ENCODE measurements at places on chromosomes 7 and 10.

- DNase-seq = no peak
Observed at GRCh38 chr7:109377076-109377884, 807.6 kb downstream of the DNAJB9 start.

- peak; percentile 48 for DNase-seq
Observed at GRCh38 chr7:19051767-19052375, 65.6 kb downstream of the TWIST1 start.

GRCh38 chr10:44164251-44164956 lies 220.5 kb downstream of the CXCL12 start:
- no peak for DNase-seq

DNA sequence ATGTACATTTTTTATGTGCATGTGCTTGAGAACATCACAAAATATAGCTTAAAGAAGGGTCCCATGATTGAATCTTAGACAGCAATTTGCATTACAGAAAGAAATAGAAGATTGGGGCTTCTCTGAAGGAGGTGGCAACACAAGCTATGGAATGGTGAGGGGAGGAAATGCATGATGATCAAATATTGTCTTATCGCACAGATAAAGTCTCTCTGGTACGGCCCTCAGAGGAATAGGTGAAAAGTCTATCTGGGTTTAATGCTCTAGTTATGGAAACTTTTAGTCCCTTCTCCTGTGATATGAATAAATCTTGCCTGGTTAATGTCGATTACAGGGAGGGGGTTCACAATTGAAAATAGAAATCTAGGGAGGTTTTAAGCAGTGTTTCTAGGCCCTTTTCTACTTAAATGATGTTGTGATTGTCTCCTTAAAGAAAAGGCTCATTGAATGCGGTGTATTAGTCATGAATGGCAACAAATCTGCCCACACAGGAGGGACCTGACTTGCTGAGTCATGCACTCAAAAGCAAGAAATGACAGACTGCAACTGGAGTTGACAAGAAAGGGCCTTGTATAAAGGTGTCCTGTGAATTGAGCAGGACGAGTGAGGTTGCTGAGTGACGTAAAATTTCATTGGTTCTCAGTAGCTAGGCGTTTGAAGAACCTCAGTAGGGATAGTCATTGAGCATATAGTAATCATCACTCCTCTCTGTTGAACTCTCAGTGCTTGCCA lies 133.4 kb upstream of the CSTF2T start:
- no peak for DNase-seq

GRCh38 chr7:10889266-10889898 lies 84.3 kb upstream of the PHF14 start:
- DNase-seq = peak; percentile 51

DNA sequence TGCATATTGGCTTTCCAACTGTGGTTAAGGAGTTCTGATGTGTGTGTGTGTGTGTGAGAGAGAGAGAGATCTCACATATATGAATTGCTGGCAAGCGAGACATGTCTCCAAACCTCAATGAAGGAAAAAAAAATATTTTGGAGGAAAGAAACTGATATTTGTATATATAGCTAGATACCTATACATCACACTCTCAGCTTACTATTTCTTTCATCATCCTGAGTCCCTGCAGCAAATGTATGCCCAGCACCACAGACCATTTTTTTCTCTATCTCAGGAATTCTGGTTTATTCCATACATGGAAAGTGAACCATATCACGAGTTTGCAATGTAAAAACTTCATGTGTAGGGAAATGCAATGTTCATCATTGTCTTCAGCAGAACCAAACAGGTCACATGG lies 68.9 kb downstream of the MTERF1 start:
- DNase-seq = no peak

- DNase-seq = no peak
Observed at GRCh38 chr10:77080361-77081027, 557.1 kb downstream of the KCNMA1 start.

GRCh38 chr7:41334071-41334862 lies 368.6 kb downstream of the INHBA start:
- DNase-seq = no peak

- DNase-seq = no peak
Observed at GRCh38 chr7:32412471-32412870, 77.7 kb downstream of the LSM5 start.

DNA sequence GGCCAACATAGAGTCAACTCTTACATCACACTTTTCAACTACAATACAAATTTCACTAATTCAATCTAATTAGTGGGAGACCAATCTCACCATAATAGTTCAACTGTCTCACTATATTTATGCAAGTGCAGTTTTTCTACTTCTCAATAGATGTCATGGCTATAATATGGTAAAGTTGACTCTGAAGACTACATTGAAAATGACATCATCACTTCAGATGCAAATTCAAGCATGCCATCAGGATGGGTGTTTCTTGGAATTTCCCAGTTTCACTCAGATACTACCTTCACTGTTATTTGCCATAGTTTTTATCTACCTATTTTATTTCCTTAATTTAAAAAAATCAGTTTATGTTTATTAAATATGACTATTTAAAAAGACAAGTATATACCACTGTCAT lies 67.1 kb downstream of the ABLIM1 start:
- DNase-seq = no peak

DNA sequence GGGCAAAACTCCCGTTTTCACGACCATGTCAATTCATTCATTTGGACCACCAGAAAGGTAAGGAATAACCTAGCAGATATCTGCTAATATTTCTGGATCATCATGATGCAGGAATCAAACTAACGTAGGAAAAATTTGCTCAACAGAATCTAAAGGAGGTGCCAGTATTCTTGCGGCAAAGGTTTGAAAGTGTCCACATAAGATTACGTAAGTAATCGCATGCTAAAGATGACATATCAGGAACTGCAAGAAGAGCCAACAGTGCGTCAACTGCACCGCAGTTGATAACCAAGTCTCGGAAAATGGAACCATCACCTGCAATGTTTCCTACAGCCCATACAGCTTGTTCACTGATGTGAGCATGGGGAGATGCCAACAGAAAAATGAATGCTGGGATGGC lies 194.1 kb upstream of the ZNF804B start:
- DNase-seq = no peak

DNA sequence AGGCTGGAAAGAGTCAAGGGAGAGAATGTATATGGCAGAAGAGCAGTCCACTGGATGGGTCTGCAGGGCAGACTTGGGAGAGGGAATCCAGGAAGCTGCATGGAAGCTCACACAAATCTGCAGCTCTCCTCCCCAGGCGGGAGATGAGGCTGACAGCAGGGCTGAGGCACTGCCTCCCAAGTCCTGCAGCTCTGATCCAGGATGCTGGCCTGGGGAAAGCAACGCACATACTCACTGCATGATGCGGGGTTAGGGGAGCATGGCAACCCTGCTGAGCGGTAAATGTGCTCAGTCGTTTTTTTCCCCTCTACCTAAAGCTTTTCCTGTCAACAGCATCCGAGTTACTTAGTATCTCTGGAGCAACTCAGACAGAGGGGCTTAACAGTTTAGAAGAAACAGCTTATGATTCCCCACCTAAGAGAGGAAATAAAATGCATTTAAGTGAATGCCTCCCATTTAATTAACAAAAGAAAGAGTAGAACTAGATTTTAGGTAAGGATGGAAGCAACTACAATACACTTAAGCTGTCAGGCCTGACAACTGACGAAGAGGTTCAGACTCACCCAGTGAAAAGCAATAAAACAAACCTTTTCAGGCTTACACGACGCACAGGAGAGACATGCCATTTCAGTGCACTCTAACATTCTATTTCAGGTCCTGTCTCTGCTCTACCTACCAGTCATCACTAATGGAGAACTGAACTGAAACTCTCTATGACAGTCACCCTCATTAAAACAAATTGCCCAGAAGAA lies 37.0 kb downstream of the CHCHD3 start:
- no peak for DNase-seq

DNA sequence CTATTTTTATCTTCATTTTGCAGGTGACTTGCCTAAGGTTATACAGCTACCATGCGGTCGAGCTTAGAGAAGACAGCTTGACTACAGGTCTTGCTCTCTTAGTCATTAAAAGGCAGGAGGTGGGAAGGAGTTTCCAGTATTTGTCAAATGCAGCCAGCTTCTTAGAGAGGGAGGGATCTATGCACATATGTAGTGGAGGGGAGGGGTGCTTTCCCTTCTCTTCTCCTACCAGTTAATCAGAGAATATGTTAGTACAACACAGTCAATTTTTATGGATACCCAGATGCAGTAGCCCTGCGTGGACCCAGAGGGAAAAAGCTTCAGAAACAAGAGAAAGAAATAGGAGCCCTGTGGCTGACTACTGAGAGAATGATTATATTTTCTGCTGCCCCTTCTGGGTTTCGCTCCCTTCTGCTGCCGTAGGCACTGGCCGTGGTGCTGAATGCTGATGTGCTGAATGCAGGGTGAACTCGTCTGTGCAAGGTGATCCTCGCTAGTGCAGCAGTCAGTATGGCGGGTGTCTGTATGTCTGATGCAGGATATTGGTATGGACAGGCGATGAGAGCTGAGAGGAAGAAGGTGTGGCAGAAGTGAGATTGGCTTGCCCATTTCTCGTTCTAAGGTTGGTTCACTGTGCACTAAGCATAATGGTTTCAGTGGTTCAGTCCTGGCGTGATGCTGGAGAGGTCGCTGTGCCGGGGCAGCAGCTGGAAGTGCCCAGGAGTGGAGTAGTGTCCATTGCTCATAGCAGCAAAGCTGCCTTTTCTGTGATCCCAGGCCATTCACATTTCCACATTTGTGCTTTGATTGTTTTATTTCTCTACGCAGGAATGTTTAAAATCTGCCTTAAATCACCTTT lies 189.2 kb upstream of the PODXL start:
- DNase-seq = peak; percentile 48

DNA sequence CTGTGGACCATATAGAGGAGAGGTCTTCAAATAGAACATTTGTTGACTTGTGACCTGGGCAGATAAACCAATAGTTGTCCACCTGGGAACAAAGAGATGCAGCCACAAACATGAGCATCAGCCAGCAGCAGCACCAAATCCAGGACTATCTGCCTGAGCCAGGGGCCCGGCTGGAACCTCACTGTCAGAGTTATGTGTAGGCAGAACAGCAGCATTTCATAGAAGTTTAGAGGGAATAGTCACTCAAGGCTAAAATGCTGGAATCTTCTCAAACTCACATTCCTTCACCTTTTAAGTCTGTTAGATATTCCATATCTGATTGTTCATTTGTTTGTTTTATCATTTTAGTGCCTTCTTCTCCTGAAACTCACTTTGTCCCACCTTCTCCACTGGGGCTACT lies 72.2 kb upstream of the IL6 start:
- DNase-seq = no peak

- no peak for DNase-seq
Observed at GRCh38 chr10:79239924-79240581, 107.2 kb upstream of the PPIF start.

DNA sequence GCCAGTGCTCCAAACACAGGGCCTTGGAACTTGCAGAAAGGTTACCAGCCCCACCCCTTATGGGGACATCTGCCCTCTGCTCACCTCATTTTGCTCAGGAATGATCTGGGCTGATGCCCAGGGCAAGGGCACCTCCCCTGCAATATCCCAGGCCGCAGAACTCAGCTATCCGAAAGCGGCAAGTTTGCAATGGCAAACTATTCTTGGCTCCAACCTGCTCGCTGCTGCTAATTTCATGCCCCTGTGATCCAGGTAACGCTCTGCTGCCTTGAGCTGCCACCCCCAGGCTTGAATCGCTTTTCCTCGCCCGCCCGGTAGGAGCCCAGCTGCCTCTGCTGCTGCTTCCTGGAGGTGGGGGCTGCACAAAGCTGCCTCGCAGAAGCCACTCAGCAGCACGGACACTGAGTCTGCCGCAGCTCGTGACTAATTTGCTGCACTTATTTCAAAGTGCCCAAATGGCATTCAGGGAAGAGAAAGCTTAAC lies 18.2 kb downstream of the SLC29A3 start:
- DNase-seq = no peak

- DNase-seq = no peak
Observed at GRCh38 chr7:12594122-12594897, 23.8 kb downstream of the SCIN start.

DNA sequence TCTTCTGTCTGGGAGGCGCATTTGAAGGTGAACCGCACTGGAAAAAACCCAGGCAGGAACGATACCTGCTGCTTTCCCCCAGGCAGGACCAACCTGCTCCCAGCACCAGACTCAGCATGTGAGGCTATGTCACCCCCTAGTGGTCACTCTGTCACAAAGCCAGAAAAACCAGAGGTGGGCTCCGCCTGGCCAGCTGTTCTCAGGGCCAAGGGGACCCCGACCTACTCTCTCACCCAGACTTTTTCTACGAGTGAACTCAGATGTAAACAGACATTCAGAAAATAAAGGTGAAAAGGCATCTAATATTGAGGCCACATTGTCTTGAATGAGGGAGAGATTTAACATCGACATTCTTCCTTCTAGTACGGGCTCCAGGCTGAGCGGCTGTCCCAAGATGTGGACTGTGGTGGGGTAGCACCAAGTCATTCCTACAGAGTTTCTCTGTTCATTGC lies 117.3 kb downstream of the PRKAG2 start:
- DNase-seq = peak; percentile 73

DNA sequence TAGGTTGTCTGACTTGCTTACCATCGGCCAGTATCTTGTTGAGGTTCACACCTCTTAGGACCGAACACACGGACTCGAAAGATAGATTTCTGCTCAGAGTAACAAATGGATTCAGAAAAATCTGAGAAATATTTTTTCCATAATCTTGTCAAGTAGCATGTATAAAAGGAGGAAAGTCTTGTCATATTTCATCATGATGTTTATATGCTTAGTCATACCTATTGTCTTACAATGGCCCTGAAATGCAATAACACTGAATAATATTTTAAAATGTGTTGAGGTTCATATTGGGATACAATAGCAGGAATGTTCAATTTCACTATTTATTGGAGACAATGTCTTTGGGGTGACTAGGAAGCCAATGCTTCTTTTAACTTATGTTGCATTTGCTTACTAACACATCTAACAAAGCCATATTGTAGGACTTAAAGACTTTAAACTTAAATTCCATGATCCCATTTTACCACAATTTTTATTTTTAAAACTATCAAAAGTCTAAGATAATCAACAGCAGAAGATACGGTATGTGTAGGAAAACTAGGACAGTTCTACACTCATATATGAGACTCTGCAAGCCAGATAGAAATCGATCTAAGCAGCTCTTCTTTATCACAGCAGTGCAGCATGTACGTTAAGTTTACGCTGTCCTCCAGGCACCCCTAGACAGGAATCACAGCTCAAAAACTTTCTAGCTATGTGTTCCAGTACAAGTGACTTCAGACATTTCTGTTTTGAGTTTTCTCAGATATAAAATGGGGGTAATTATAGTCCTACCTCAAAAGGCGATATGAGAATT lies 135.7 kb upstream of the CAV2 start:
- no peak for DNase-seq

DNA sequence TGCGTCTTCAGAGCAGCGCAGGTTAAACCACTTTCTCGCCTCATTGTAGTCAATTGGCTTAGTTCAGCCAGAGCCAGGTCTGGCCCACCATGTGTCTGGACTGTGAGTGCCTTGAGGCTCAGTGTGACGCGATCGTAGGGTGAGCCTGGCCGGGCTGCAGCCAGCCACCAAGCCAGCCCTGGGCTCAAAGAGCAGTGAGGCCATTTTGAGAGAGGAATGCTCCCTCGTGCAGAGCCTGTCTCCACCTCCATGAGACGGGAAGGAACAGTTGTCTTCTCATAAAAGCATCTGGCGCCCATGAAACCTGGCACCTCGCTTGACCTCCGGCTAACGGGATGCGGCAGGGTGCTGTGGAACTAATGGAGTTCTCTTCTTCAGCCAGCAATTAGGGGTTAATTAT lies 34.5 kb downstream of the LHPP start:
- no peak for DNase-seq

- no peak for DNase-seq
Observed at GRCh38 chr10:48448796-48449195, 142.3 kb downstream of the MAPK8 start.
